Thymus (tissue), 14 donors: ENCODE measurements at places on chromosomes 13 and 19. TPM values are rescaled to one million over a fixed set of nuclear protein-coding genes. Genes with fewer than 3 reads are reported as not detected.
A peak's percentile ranks its signal among the peaks of the same experiment; 100 is the strongest.

DNA sequence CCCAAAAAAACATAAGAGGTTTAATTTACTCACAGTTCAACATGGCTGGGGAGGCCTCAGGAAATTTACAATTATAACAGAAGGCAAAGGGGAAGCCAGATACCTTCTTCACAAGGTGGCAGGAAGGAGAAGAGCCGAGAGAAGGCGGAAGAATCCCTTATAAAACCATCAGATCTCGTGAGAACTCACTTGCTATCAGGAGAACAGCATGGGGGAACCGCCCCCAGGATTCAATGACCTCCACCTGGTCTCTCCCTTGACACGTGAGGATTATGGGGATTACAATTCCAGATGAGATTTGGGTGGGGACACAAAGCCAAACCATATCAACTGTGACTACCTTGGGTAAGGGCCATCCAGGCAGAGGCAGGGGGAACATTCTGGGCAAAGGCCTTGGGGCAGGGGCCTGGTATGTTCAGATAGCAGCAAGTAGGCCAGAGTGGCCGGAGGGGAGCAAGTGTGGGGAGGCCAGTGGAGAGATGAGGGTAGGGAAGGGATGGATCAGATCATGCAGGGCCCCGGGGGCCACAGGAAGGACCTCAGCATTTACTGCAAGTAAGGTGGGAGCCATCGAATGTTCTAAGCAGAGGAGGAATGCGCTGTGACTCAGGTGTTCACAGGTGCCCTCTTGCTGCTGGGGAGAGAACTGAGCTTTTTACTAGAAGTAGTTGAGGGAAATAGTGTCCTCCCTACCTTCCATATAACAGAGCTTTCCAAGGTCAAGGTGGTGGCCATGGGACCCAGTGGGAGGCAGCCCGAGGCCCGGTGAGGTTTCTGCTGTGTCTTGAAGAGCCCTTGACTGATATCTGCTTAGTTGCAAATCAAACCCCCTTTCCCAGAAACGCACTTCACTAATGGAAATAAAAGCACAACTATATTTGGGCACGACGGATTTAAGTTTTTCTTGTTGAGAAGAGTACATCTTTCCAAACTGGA is 18.0 kb downstream of the RAB3D start:
- DNase-seq, result no peak
- peaks cover 4% of the 10 kb centered on the region for H3K36me3 ChIP-seq
- H3K4me3 ChIP-seq, result no peak overlapping the region
- no peaks in the 10 kb centered on the region for H3K27me3 ChIP-seq

- H3K27ac ChIP-seq, result no peak overlapping the region
- no peak overlapping the region for H3K4me3 ChIP-seq
- DNase-seq, result no peak
- no peaks in the 10 kb centered on the region for H3K36me3 ChIP-seq
These were observed 205.0 kb downstream of the NALCN start for GRCh38 chr13:101211261-101211660.

GRCh38 chr19:11284515-11284914 is 11.4 kb upstream of the TSPAN16 start:
- no peak for DNase-seq
- peaks cover 40% of the 10 kb centered on the region for H3K27me3 ChIP-seq
- H3K4me1 ChIP-seq, result peaks cover 3% of the 10 kb centered on the region
- H3K4me3 ChIP-seq, result no peak overlapping the region
- no peak overlapping the region for H3K27ac ChIP-seq

GRCh38 chr19:1283207-1283916 is 2.3 kb upstream of the EFNA2 start:
- H3K27ac ChIP-seq, result no peak overlapping the region
- H3K4me3 ChIP-seq, result no peak overlapping the region
- peaks cover 51% of the 10 kb centered on the region for H3K27me3 ChIP-seq
- no peak for DNase-seq
- H3K36me3 ChIP-seq, result peaks cover 11% of the 10 kb centered on the region

- no peak overlapping the region for H3K4me3 ChIP-seq
- H3K27me3 ChIP-seq, result no peaks in the 10 kb centered on the region
- DNase-seq, result no peak
- H3K27ac ChIP-seq, result no peak overlapping the region
These were observed 150.7 kb downstream of the KCTD15 start for GRCh38 chr19:33947265-33947964.

GRCh38 chr19:29724102-29724641 is 9.1 kb upstream of the C19orf12 start:
- H3K4me1 ChIP-seq, result peaks cover 13% of the 10 kb centered on the region
- no peaks in the 10 kb centered on the region for H3K36me3 ChIP-seq
- DNase-seq, result peak; percentile 89
- H3K27ac ChIP-seq, result peak overlapping the region; percentile 78

DNA sequence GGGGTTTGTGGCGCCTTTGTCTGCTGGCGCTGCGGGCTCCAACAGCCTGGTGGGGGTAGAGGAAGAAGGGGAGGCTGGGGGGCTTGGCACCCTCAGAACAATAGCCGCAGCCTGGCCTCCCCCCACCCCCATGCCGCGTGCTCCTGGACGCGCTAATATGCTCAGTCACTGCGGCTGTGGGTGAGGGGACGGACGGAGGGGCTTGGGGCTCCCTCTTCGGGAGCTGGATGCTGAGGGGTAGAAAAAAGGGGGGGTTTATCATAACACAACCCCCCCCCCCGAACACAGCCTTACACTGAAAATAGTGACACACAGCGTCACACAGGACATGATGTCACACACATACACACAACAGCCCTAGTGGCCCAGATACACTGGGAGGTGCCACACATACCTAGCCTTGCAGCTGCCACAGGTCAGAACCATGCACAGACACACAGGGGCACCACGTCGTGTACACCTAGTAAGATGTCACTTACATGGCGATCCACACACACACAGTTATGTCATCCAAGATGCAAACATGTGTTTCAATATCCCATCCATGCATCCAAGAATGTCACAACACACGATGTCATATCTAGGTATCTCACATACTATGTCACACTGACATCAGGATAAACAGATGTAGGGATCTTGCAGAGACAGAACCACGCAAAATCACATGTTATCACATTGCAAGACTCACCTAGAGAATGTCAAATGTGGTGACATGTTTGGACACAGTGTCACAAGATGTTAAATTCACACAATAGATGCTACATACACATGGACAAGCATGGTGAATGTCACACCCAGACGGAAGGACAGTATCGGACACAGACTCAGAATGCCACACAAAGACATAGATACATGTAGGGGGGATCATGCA is 806 bp downstream of the MAST1 start:
- no peaks in the 10 kb centered on the region for H3K36me3 ChIP-seq
- DNase-seq, result no peak
- H3K27me3 ChIP-seq, result peaks cover 97% of the 10 kb centered on the region
- no peak overlapping the region for H3K27ac ChIP-seq

DNA sequence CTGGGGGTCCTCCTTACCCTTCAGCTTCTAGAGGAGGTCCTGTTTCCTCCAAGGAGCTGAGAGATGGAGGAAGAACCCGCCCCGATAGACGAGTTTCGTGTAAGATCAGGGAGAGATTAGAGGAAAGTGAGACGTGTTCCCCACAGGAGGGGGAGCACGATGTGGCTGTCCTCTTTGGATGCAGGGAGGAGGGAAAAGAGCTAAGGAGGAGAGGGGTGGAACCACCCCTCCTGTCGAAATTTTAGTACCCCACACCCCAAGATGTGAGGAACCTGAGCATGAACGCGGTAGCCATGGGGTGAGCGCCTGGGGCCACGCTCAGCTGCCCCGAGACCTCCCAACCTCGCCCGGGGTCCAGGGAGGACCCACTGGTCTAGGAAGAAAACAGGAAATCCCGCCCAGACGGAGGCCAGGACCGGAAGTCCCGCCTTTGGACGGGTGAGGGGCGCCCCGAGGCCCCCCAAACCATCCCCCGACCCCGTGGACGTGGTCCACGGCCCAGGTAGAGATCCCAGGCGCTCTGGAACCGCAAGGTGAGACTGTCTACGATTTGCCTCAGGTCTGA is 1.2 kb downstream of the AKT1S1 start:
- peaks cover 4% of the 10 kb centered on the region for H3K4me1 ChIP-seq
- H3K36me3 ChIP-seq, result peaks cover 32% of the 10 kb centered on the region
- no peak for DNase-seq
- H3K27me3 ChIP-seq, result no peaks in the 10 kb centered on the region
- H3K4me3 ChIP-seq, result peak overlapping the region; percentile 89

Gene OR7C1
- 0.11 TPM for polyA plus RNA-seq

Gene LILRB5
- 8.3 TPM for polyA plus RNA-seq

Gene ZNF763
- 9.9 TPM for polyA plus RNA-seq

Gene CACNG8
- polyA plus RNA-seq, result 0.05 TPM
